Activated CD4-positive, alpha-beta T cell treated with anti-CD3 and anti-CD28 coated beads for 36 hours (primary cell): ENCODE measurements at places on chromosomes 2 and 18. TPM values are rescaled to one million over a fixed set of nuclear protein-coding genes. Genes with fewer than 3 reads are reported as not detected.
A peak's percentile ranks its signal among the peaks of the same experiment; 100 is the strongest.

GRCh38 chr2:233441161-233442027, 87.1 kb downstream of the DGKD start:
- peaks cover 45% of the 10 kb centered on the region for H3K36me3 ChIP-seq
- H3K27me3 ChIP-seq = no peaks in the 10 kb centered on the region
- peak; percentile 3 for DNase-seq
- H3K27ac ChIP-seq = no peak overlapping the region
- H3K4me3 ChIP-seq = no peak overlapping the region
- H3K4me1 ChIP-seq = peaks cover 11% of the 10 kb centered on the region

- H3K36me3 ChIP-seq = no peaks in the 10 kb centered on the region
- no peak overlapping the region for H3K4me3 ChIP-seq
- peak; percentile 71 for DNase-seq
- H3K27me3 ChIP-seq = no peaks in the 10 kb centered on the region
- peak overlapping the region; percentile 76 for H3K27ac ChIP-seq
Observed at GRCh38 chr18:58544616-58545337, 84.1 kb downstream of the ALPK2 start.

The AQP4 gene
- not detected for total RNA-seq

DNA sequence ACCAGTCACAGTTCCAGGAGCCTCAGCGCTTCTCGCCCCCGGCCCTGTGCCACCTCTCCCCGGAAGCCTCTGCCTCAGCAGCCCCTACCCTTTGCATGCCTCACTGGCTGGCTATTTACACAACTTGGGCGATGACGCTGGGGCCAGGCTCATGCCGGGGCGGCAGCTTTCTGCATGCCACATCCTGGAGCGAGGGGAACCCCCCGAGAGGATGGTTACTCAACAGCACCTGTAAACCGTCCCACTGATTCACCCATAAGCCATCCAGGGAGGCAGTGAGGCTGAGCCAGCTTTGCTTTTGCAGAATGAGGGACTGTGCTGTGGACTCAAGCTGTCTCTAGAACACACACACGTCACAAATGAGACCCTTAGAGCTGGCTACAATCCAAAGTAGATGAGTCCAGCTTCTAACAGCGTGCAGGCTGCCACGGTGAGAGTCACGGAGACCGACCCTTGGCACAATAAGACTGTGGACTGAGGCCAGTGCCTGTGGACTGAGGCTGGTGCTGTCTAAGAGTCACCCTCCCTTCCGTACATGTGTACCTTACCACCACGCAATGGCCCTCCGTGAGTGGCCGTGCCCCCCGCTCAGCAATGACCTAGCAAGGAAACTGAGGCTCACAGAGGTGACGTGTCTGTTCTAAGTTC, 45.6 kb upstream of the ODC1 start:
- peak; percentile 94 for DNase-seq
- peaks cover 2% of the 10 kb centered on the region for H3K27me3 ChIP-seq
- no peaks in the 10 kb centered on the region for H3K36me3 ChIP-seq
- H3K4me1 ChIP-seq = peaks cover 34% of the 10 kb centered on the region
- H3K4me3 ChIP-seq = no peak overlapping the region
- peak overlapping the region; percentile 78 for H3K27ac ChIP-seq

- H3K4me3 ChIP-seq = no peak overlapping the region
- H3K27ac ChIP-seq = no peak overlapping the region
- no peaks in the 10 kb centered on the region for H3K4me1 ChIP-seq
- H3K27me3 ChIP-seq = no peaks in the 10 kb centered on the region
Observed at GRCh38 chr18:59939127-59939526, 39.3 kb downstream of the PMAIP1 start.

DNA sequence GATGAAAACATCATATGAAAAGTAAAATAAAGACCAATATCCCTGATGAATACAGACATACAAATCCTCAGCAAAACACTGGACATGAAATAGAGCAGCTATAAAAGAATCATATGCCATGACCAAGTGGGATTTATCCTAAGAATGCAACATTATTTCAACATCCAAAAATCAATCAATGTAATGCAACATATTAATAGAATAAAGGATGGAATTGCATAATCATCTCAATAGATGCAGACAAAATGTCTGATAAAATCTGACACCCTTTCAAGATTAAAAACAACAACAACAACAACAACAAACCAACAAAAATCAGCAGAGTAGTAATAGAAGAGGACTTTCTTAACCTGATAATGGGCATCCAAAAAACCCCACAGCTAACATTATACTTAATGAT, 63.8 kb upstream of the IL1R1 start:
- no peak for DNase-seq
- H3K27me3 ChIP-seq = no peaks in the 10 kb centered on the region
- peak overlapping the region; percentile 12 for H3K27ac ChIP-seq

- peak; percentile 23 for DNase-seq
- H3K27me3 ChIP-seq = no peaks in the 10 kb centered on the region
- H3K36me3 ChIP-seq = peaks cover 33% of the 10 kb centered on the region
- H3K4me3 ChIP-seq = no peak overlapping the region
- no peak overlapping the region for H3K27ac ChIP-seq
Observed at GRCh38 chr2:10668402-10669012, 21.3 kb downstream of the NOL10 start.

- H3K27me3 ChIP-seq = peaks cover 28% of the 10 kb centered on the region
- H3K27ac ChIP-seq = no peak overlapping the region
- no peak for DNase-seq
- peaks cover 40% of the 10 kb centered on the region for H3K4me1 ChIP-seq
- H3K36me3 ChIP-seq = peaks cover 57% of the 10 kb centered on the region
Observed at GRCh38 chr2:15178946-15179345, 382.2 kb downstream of the NBAS start.

DNA sequence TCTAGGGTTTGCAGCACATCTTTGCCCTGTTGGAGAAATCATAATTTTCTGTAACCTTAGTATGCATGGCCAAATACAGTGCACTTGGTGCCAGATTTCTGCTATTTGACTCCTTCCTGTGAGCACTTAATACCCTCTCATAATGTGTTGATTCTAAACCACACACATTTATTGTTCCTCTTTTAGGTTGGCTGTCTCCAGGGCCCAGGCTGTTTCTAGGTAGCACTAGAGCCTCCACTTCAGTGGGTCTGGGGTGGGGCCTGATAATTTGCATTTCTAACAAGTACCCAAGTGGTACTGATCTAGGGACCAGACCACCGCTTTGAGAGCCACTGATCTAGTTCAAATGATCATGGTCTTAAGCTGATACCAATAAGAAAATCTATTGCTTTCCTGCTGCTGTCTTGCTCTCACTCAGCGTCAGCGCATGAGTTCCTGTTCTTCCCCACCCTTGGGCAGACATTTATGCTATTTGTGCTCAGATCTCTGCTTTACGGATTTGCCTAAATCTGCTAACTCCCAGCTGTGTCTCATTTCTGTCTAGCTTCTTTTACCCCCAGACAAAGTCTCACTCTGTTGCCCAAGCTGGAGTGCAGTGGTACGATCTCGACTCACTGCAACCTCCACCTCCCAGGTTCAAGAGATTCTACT, 7.4 kb downstream of the PTRHD1 start:
- no peak overlapping the region for H3K4me3 ChIP-seq
- H3K27ac ChIP-seq = no peak overlapping the region
- H3K36me3 ChIP-seq = peaks cover 3% of the 10 kb centered on the region

DNA sequence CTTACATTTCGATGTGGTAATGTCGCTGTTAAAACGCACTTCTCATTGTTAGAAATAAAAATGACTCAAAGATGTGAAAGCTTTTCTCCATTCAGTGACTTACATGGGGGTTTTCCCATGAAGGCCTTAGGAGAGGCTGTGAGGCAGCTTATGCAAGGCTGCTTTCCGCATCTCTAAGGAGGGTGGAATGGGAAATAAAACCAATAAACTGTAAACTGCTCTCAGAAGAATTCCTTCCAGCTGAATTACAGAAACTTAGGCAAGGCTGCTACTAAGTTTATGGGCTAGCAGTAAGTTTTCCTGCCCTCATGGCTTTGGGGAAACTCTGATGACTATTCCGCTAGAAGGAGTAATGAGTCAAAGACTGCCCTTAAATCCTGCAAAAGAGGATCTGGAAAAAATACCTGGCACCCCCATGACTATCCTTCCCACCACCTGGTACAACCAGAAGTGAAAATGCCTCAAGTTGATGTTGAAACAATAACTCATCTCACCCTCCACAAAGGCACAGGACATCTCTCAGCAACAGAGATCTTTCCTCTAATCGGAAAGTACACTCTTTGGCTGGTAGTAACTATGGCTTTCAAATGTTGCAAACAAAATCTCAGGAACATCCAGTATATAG, 97.7 kb upstream of the SMAD7 start:
- H3K4me1 ChIP-seq = peaks cover 27% of the 10 kb centered on the region
- H3K4me3 ChIP-seq = no peak overlapping the region
- H3K27me3 ChIP-seq = no peaks in the 10 kb centered on the region
- no peak overlapping the region for H3K27ac ChIP-seq
- H3K36me3 ChIP-seq = peaks cover 11% of the 10 kb centered on the region

The CYTIP gene
- 536 TPM for total RNA-seq

The RTP5 gene
- total RNA-seq = 0.07 TPM

The C2orf80 gene
- not detected for total RNA-seq

DNA sequence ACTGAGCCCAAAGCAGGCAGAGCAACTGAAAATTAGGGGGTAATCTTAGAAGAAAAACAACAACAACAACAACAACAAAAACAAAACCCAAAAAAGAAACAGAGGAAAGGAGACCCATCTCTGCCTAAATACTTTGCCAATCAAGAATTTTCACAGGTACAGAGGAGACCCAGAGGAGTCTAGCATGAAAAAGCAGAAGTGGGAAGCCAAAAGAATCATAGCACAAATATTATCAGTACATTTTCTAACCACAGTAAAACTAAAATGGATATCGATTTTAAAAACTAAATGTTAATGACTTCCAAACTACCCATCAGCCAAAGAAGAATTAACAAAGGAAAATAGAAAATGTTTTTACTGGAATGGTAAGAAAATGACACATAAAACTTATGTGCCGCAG, 148.1 kb downstream of the BAZ2B start:
- no peak overlapping the region for H3K27ac ChIP-seq
- H3K4me1 ChIP-seq = no peaks in the 10 kb centered on the region
- no peak for DNase-seq

GRCh38 chr18:8549254-8549757, 59.9 kb upstream of the RAB12 start:
- DNase-seq = no peak
- no peaks in the 10 kb centered on the region for H3K4me1 ChIP-seq
- H3K4me3 ChIP-seq = no peak overlapping the region
- no peak overlapping the region for H3K27ac ChIP-seq
- H3K27me3 ChIP-seq = peaks cover 7% of the 10 kb centered on the region

GRCh38 chr2:216650626-216651257, 17.5 kb downstream of the IGFBP2 start:
- H3K27me3 ChIP-seq = no peaks in the 10 kb centered on the region
- H3K27ac ChIP-seq = no peak overlapping the region
- no peak for DNase-seq

DNA sequence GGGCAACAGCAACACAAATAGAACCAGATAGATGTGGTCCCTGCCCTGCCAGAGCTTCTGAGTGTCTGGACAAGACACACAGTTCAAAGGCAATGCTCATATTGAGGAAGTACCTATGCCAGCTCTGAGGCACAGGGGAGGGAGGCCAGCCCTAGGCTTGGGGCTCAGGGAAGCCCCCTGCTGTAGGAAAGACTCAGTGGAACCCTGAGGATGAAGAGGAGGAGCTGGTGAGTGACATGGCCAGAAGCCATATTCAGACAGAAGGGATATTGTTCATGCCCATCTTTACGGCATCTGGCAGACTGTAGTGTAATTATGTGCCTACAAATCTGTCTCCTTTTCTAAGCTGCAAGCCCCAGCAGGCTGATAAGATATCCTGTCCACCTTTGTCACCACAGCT, 8.8 kb downstream of the SIGLEC15 start:
- no peak overlapping the region for H3K27ac ChIP-seq
- H3K4me1 ChIP-seq = peaks cover 9% of the 10 kb centered on the region
- H3K27me3 ChIP-seq = peaks cover 27% of the 10 kb centered on the region
- H3K4me3 ChIP-seq = no peak overlapping the region

- no peak overlapping the region for H3K4me3 ChIP-seq
- DNase-seq = no peak
- no peaks in the 10 kb centered on the region for H3K36me3 ChIP-seq
- no peak overlapping the region for H3K27ac ChIP-seq
Observed at GRCh38 chr18:39186008-39186407, 1620.4 kb upstream of the CELF4 start.

DNA sequence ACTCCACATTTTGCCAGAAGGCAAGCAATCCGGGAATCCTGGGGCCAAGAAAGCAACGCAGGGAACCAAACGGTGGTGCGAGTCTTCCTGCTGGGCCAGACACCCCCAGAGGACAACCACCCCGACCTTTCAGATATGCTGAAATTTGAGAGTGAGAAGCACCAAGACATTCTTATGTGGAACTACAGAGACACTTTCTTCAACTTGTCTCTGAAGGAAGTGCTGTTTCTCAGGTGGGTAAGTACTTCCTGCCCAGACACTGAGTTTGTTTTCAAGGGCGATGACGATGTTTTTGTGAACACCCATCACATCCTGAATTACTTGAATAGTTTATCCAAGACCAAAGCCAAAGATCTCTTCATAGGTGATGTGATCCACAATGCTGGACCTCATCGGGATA, 26.8 kb downstream of the B3GNT2 start:
- H3K27ac ChIP-seq = peak overlapping the region; percentile 51
- H3K4me3 ChIP-seq = no peak overlapping the region
- peaks cover 73% of the 10 kb centered on the region for H3K36me3 ChIP-seq
- H3K27me3 ChIP-seq = no peaks in the 10 kb centered on the region
- peaks cover 62% of the 10 kb centered on the region for H3K4me1 ChIP-seq

- H3K4me3 ChIP-seq = no peak overlapping the region
- H3K4me1 ChIP-seq = peaks cover 52% of the 10 kb centered on the region
- H3K27me3 ChIP-seq = no peaks in the 10 kb centered on the region
- peak overlapping the region; percentile 74 for H3K27ac ChIP-seq
- peaks cover 54% of the 10 kb centered on the region for H3K36me3 ChIP-seq
Observed at GRCh38 chr2:190916829-190917228, 36.2 kb downstream of the GLS start.

- H3K36me3 ChIP-seq = no peaks in the 10 kb centered on the region
- no peaks in the 10 kb centered on the region for H3K27me3 ChIP-seq
- H3K4me3 ChIP-seq = no peak overlapping the region
- DNase-seq = no peak
Observed at GRCh38 chr2:30362468-30363081, 84.5 kb upstream of the LCLAT1 start.

DNA sequence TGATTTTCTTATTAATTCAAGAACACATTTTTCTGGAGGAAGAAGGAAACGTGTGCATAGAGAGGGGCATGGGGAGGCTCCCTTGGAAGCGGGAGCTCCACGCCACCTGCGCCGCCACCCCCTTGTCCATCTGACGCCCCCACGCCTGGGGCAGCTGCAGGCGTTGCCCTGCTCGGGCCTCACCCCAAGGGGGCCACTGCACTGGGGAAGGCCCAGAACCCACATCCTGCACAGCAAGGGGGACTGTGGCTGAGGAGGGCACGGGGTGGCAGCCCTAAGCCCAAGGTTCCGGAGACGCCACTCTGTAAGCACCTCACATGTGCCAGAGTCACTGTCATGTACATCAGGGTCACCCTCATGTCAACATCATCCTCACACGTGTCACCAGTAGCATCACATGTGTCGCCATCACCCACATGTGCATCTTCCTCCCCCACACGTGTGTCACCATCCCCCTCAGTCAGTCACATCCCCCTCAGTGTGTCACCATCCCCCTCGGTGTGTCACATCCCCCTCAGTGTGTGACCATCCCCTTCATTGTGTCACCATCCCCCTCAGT, 486.7 kb upstream of the SALL3 start:
- DNase-seq = no peak
- H3K27me3 ChIP-seq = no peaks in the 10 kb centered on the region
- H3K36me3 ChIP-seq = no peaks in the 10 kb centered on the region
